ENCODE measurements at places on chromosomes 3 and 15.

- DNase-seq: no peak
Measured at GRCh38 chr3:142489572-142490323, 41.9 kb upstream of the XRN1 start.

- DNase-seq: peak; percentile 71
Measured at GRCh38 chr15:100703032-100703578, 100.7 kb downstream of the ASB7 start.

GRCh38 chr15:55736756-55737155, 6.2 kb downstream of the PRTG start:
- no peak for DNase-seq

- no peak for DNase-seq
Measured at GRCh38 chr3:165742351-165742750, 94.9 kb downstream of the BCHE start.

GRCh38 chr3:31357451-31357850, 175.3 kb upstream of the STT3B start:
- no peak for DNase-seq

DNA sequence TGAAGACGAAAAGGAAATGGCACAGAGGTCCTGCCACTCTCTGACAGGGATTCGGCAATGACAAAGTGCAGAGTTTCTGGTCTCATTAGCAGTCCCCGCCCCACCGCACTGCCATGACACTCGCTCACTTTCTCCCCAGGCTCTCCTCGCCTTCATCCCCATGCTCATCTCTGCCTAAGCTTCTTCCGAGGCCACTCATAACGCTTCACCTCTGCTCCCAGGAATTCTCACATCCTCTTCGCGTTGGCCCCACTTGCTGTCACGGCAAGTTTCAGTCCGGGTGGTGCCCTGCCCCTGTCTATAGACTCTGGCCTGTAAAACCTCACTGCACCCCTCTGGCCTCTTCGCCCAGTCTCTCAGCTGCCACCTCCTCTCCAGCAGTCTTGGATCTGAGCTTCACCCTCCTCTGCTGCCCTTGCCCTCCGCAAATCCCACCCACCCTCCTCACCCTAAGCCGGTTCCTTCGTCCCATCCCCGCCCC, 654 bp downstream of the RUBCN start:
- DNase-seq: no peak

GRCh38 chr3:37499061-37499785, 324.8 kb upstream of the LRRFIP2 start:
- no peak for DNase-seq

- no peak for DNase-seq
Measured at GRCh38 chr3:29332195-29332637, 51.3 kb downstream of the RBMS3 start.

GRCh38 chr3:52093756-52094545, 37.6 kb upstream of the DUSP7 start:
- no peak for DNase-seq

DNA sequence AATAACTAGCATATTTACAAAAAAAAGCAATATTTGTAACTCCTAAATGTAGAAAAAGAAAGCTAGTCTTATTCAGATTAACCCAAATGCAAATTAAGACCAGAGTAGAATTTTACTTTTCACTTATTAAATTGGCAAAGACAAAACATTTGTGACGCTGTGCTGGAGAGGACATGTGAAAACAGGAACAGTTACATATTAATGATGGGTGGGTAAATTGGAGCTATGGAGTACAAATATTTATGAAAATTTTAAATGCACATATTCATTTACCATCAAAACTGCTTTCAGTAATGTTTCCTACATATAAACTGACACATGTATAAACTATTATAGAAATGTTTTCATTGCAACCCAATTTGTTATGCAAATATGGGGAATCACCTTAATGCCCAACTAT, 278.9 kb upstream of the POU1F1 start:
- no peak for DNase-seq

GRCh38 chr3:14441920-14442300, 39.5 kb downstream of the SLC6A6 start:
- DNase-seq: no peak

GRCh38 chr15:75454471-75455378, 3.2 kb upstream of the SIN3A start:
- no peak for DNase-seq

GRCh38 chr15:55113736-55114135, 83.0 kb downstream of the RSL24D1 start:
- DNase-seq: no peak

DNA sequence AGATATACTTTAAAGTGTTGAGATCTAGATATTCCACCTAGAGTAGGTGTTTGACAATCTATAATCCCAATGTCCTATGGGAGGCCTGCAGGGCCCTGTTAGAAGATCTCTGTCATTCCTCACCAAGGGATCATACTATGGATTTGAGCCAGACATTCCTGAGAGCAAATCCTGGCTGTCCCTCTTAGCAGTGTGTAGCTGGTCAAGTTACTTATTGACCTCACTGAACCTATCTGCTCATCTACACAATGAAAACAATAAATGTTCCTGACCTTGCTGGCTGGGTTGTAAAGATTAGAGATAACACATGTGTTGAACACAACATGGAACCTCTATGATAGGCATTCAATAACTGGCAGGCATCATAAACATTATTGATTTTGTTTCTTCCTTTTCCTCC, 265.6 kb upstream of the ATP11B start:
- no peak for DNase-seq

DNA sequence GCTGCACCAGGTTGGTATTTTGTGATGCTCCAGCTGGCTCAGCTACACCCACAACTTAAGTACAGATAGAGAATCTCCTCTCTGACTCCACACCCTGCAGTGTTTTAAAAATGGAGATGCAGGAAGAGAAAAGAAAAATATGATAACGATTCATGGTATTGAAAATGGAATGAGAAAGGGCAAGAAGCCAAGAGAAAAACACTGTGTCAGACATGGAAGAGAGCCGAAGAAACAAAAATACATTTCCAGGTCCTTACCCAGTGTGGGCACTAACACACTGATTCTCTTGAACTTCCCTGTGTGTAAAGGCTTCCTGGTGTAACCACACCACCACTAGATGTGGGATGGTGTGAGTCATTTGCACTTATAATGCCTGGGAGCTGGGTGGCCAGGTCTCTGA, 93.1 kb downstream of the GMPS start:
- DNase-seq: no peak

- no peak for DNase-seq
Measured at GRCh38 chr15:52924630-52925029, 134.5 kb upstream of the ONECUT1 start.

GRCh38 chr15:80041494-80042253, 17.8 kb upstream of the ZFAND6 start:
- no peak for DNase-seq

GRCh38 chr15:43948691-43949325, 122.0 kb downstream of the WDR76 start:
- DNase-seq: peak; percentile 79

Measured in GM12864 (cell line).